Cardiac septum (tissue), 1 donor: ENCODE measurements at places on chromosomes 3 and 15. TPM values are rescaled to one million over a fixed set of nuclear protein-coding genes. Genes with fewer than 3 reads are reported as not detected.

MAP1A gene
- 182 TPM for total RNA-seq

FOXL2 gene
- total RNA-seq = 0.11 TPM

HRG gene
- total RNA-seq = not detected

TLNRD1 gene
- total RNA-seq = 7.3 TPM

C3orf22 gene
- total RNA-seq = not detected

SLC12A1 gene
- total RNA-seq = not detected

TNNC1 gene
- 8,054 TPM for total RNA-seq

ISL2 gene
- not detected for total RNA-seq

CYP1A1 gene
- total RNA-seq = 0.30 TPM

VIPR1 gene
- total RNA-seq = 0.89 TPM

NXPE3 gene
- total RNA-seq = 26.9 TPM

TM2D3 gene
- total RNA-seq = 45.0 TPM

GRCh38 chr3:39038165-39038564 is 13.6 kb downstream of the SCN11A start:
- no peak for DNase-seq

GRCh38 chr3:5531741-5532290 is 344.3 kb downstream of the EDEM1 start:
- no peak for DNase-seq

GRCh38 chr15:89774492-89774891 is 1.6 kb upstream of the MESP2 start:
- no peak for DNase-seq

- DNase-seq = no peak
Measured at GRCh38 chr15:35958975-35959374, 413.0 kb upstream of the DPH6 start.

DNA sequence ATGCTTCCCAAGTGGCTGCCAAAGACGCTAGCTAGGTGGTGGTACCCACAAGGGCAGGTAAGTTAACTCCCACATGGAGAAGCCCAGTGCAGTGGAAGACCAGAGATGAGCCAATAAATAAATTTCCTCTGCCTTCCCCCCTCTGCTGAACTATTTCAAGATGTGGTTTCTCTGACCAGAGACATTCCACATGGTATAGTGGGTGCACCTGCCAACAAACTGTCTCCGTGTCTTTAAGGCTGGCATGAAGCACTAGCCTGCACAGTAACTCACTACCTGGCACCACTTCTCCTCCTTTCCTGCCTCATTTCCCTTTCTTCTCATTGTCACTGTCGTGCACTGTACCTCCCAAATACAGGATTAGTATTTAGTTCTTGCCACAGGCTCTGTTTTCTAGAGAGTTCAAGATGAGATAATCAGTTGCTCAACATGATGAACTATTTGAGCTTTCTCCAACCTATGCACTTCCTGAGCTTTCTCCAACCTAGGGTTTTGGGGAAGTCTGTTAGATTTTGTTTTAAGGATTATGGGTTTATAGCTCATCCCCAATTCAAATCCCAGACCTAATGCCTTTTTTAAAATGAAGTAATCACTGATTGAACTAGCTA is 8.4 kb upstream of the CRTAP start:
- no peak for DNase-seq

GRCh38 chr15:32042269-32042972 is 12.1 kb downstream of the CHRNA7 start:
- no peak for DNase-seq

GRCh38 chr3:43948013-43948412 is 257.3 kb downstream of the ABHD5 start:
- DNase-seq = no peak

GRCh38 chr3:105254154-105254553 is 112.6 kb upstream of the ALCAM start:
- no peak for DNase-seq

DNA sequence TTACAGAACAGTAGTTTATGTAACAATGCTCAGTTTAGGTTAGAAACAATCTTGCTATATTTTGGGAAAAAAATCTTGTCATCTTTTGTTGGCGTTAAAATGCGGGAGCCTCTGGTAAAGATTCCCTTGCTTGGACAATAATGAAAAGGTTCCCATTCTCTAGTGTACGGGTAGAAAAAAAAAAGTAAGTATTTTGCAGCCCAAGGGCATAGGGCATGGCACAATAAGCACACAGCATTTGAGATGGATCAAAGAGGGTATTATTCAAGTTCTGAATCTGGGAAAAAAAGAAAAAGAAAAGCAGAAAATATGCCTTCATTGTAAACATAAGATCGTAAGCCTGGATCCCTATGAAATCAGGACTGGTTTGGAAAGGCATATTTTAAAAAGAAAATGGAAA is 408.6 kb upstream of the ROBO2 start:
- DNase-seq = no peak

DNA sequence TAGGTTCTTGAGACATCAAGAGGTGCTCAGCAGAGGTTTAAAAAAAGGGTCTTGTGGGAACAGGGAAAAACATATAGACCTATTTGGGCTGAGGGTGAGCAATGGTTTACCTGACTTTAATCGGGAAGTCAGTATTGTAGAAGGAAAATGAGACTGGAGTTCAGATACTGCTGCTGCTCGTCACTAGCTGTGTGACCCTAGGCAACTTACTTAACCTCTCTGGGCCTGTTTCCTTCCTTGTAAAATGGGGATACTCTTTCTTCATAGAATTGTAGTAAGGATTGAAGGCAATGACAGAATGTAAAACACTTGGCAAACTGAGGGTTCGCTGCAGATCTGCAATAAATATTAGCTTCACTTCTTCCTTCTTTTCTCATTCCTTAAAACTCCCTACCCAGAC is 327.5 kb upstream of the PROK2 start:
- DNase-seq = no peak

- DNase-seq = no peak
Measured at GRCh38 chr3:40920041-40920440, 279.3 kb upstream of the CTNNB1 start.

DNA sequence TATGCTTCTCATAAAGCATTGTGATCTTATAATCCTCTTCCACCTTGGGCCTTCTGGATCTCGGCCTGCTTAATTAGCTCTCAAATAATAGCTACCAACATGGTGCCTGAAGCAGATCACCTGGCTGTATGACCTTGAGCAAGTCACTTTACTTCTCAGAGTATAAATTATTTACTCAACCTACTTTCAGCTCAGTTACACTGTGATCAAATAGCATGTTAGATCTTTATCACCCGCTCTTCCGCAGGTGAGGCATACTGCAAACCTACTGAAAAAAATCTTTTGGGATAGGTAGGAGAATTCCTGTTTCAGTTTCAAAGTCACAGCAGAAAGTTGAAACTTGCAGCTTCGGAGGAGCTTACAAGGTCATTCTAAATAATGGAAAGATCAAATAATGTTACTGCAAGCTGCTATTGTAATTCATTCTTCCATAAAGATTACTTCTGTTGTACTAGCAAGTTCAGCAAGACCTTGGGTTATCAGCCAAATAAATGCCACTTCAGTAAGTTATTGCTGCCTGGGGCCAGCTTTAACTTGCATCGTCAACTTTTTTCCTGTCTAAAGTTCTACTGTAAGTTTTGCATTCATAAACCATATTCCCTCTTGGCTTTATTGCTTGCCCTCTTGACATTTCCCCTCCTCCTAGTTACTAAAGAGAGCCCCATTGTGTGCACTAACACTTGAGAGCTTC is 268.4 kb upstream of the ATP11B start:
- no peak for DNase-seq

DNA sequence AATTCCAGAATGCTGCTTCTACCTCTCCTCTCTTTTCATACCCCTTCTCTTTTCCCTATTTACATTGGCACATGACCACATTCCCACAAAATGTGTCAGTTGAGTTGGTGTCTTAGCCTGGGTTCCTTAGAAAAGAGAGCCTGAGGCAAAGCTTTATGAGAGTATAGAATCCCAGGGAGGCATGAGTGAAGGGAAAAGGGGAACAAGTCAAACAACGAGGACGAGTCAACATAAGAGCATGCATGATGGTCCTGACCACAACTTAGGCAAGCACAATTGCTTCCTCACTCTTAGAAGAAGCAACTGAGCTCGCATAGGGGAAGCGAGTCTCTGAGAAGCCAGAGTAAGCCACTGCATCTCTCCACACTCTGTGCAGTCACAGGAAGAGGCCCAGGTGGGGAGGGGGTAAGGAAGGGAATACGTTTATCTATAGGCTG is 15.4 kb upstream of the ZNF774 start:
- DNase-seq = peak; percentile 82

DNA sequence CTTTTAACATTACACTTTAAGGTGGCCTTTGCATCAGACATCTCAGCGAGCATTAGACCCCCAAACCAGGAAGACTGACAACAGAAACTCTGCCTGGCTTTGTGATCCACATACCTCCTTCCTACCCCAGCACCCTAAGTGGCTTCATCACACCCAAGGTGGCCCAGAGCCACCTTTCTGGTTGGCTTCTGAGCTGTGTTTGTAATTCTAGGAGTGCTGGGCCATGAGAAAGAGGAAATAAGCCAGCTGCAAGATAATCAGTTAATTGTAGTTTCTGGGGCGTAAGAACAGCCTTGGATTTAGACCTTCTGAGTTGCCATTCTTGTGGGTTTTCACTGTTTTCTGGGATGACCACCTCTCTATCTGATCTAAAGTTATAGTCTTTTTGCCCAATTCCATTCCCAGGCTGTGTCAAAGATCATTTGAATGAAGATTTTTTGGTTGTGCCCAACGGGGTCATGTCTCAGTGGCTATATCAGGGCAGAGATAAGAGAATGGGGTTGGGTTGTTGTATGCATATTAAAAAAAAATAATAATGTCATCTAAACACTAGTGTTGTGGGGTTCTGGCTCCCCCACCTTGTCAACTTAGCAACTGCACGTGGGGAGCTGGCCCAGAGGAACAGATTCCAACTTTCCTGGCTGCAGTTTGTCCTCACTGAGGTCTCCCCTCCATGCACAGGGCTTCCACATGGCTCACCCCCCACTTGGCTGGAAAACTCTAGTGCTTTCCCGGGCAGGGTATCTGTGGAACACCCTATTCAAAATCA is 234.8 kb upstream of the WNT5A start:
- DNase-seq = no peak

GRCh38 chr3:38816026-38816425 is at the start of gene SCN10A:
Gene SCN10A (minus strand): TSS chr3:38816217. CDS start chr3:38794010, 22,207 bp downstream.
- DNase-seq = no peak

- DNase-seq = no peak
Measured at GRCh38 chr3:143090486-143090885, 29.1 kb upstream of the CHST2 start.

- no peak for DNase-seq
Measured at GRCh38 chr3:111143-112069, 85.2 kb upstream of the CHL1 start.

DNA sequence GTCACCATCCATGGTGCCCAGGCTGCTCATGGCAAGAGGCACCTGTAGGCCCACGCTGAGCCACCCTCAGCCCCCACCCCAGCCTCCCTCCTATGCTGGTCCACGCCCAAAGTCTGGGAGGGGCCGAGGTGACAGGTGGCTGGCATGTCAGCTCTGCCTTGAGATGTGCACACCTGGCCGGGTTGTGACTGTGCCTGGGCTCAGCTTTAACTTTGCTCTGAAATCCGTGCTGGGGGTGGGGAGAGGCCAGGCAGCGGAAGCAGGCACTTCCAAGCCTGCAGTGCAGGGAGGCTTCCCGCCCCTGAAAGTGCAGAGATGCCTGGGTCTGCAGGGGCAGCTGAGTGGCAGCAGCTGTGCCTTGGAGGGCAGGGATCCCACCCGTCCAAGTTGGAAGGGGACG is 1124.8 kb downstream of the SI start:
- no peak for DNase-seq

DNA sequence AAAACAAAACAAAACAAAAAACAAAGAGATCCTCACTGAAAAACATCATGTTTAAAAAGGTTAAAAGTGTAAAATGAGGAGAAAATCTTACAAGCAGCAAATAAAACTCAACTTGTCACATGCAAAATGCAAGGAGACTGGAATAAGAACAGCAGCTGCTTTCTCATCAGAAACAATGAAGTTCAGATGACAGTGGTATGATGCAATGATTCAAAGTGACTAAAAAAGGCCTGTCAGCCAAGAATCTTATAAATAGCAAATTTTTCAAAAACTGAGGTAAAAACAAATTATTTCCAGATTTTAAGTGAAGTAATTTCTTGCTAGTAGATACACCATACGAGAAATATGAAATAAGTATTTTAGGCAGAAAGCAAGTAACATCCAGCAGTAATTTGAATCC is 68.6 kb upstream of the EPHA3 start:
- DNase-seq = no peak

GRCh38 chr15:43118286-43118685 is 12.4 kb upstream of the UBR1 start:
- no peak for DNase-seq

DNA sequence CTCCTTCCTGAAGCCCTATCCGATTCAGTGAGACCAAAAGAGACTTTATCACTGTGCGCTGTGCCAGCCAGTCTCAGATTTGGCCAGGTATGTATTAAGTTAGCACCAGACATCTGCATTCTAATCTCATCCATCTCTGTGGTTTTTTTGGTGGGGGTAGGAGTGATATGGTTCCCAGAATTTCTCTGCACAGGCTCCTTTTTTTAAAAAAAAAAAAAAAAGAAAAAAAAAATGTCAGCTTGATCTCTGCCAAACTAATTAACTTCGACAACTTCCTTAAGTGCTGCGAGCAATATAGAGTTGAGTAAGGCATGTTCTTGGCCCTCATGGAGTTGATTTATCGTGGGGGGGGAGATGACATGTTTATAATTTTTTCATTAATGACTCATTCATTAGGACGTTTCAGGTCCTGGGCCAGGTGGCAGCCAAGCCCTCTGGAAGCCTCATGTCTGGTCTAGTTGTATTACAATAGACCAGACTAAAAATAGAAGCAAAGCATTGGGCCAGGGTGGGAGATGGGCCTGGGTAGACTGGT is 12.9 kb downstream of the SLCO3A1 start:
- no peak for DNase-seq

DNA sequence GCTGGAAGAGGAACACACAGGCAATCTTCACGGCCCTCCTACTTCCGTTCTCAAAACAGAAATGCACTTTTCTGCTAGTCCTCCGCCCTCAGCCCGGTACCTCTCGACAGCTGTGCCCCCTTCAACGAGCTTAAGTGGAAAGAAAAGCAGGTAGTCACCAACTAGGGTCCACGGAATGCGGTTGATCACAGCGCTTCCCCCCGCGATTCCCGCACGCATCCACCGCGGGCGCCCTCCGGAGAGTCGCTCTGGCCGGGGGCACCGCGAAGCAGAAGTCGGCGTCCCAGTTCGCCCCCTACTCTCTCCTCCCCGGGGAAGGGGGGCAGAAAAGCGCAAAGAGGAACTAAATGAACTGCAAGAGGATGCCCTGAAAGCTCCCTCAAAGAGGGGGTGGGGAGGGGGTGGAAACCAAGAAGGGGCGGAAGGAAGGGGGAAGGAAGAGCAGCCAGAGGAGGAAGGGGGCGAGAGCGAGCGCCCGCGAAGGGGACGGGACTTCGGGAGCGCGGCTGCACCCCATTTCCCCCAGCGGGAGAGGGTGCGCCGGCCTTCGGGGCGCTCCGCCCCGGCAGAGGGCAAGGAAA is 738 bp downstream of the ACAP2 start:
- DNase-seq = peak; percentile 81

DNA sequence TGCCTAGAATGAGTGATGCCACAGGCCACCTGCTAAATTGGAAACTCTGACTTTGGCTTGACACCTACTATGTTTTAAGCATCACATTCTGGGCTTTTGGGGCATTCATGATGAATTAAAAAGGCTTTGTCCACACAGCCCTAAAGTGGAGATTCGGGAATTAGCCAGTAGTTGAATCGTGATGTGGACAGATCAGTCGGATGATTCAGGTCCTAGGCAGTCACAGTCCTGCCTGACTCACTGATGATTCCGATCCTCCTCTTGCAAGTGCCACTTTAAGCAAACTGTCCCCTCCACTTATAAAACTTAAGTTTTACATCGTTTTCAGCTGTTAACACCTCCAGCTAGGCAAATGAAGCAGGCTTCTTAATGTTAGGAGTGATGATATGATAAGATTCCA is 75.3 kb downstream of the SYNPR start:
- DNase-seq = no peak

- no peak for DNase-seq
Measured at GRCh38 chr3:177357352-177358090, 160.2 kb upstream of the TBL1XR1 start.
